Ascending aorta (tissue), 2 donors: ENCODE measurements at places on chromosomes 4 and X.

DNA sequence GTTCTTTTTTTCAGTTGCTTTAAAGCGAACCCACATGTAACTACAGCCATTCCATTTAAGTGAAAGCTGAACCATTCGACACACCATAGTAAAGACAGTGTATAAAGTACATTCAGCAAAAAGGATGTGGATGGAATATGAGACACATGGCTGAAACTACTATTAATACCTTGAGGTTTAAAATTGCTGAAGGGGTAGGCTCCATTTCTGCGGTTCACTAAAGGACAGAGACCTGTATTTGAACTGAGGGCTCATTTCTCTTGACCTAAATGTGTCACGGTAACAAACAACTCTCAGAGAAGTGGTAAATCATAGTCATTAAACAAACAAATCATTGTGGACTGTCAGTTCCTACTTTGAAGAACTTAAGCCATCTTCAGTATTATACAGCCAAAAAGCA lies 1085.6 kb upstream of the TENM3 start:
- H3K4me3 ChIP-seq, result no peak overlapping the region
- no peaks in the 10 kb centered on the region for H3K27me3 ChIP-seq
- H3K36me3 ChIP-seq, result no peaks in the 10 kb centered on the region
- no peaks in the 10 kb centered on the region for H3K4me1 ChIP-seq
- H3K27ac ChIP-seq, result no peak overlapping the region
- DNase-seq, result no peak

GRCh38 chr4:98352396-98352795 lies 91.2 kb downstream of the RAP1GDS1 start:
- H3K4me3 ChIP-seq, result no peak overlapping the region
- no peak overlapping the region for H3K27ac ChIP-seq
- H3K36me3 ChIP-seq, result peaks cover 3% of the 10 kb centered on the region
- H3K27me3 ChIP-seq, result no peaks in the 10 kb centered on the region
- H3K4me1 ChIP-seq, result no peaks in the 10 kb centered on the region
- DNase-seq, result no peak

- H3K4me3 ChIP-seq, result no peak overlapping the region
- no peaks in the 10 kb centered on the region for H3K36me3 ChIP-seq
- H3K27me3 ChIP-seq, result no peaks in the 10 kb centered on the region
Measured at GRCh38 chr4:184568770-184569169, 80.5 kb downstream of the CASP3 start.

- H3K27ac ChIP-seq, result no peak overlapping the region
- H3K4me1 ChIP-seq, result no peaks in the 10 kb centered on the region
- DNase-seq, result no peak
- no peaks in the 10 kb centered on the region for H3K27me3 ChIP-seq
Measured at GRCh38 chrX:139842326-139843185, 90.3 kb downstream of the ATP11C start.

- H3K4me1 ChIP-seq, result no peaks in the 10 kb centered on the region
- no peaks in the 10 kb centered on the region for H3K36me3 ChIP-seq
- H3K27me3 ChIP-seq, result no peaks in the 10 kb centered on the region
- peak overlapping the region; percentile 79 for H3K4me3 ChIP-seq
- peak overlapping the region; percentile 91 for H3K27ac ChIP-seq
- no peak for DNase-seq
Measured at GRCh38 chr4:80073473-80074008, 512 bp upstream of the ANTXR2 start.

GRCh38 chr4:68724426-68724825 lies 54.0 kb upstream of the UGT2B15 start:
- H3K4me1 ChIP-seq, result no peaks in the 10 kb centered on the region
- H3K27me3 ChIP-seq, result no peaks in the 10 kb centered on the region
- no peak overlapping the region for H3K4me3 ChIP-seq
- DNase-seq, result no peak
- H3K27ac ChIP-seq, result no peak overlapping the region
